ENCODE measurements at places on chromosomes 12 and 14.

GRCh38 chr14:31174433-31174832, 33.2 kb downstream of the HECTD1 start:
- ATAC-seq: no peak

DNA sequence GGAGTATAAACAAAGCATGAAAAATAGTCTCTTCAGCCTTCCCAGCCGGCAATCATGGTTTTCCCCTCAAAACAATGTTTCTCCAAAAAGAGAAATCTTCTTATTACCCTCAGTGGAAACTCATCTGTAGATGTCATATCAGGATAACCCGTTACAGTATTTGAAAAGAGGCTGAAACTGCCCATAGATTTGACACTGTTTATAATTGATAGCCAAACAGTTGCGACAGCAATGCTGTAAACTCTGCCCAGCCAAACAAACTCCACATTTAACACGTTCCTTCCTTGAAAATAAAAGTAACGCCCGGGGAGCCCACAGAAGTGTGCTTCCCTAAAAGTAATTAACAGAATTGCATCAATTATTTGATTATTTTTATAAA, 201.3 kb upstream of the FOXN3 start:
- no peak for ATAC-seq

GRCh38 chr12:104473374-104473983, 16.7 kb downstream of the CHST11 start:
- ATAC-seq: peak; percentile 45

GRCh38 chr12:75439930-75440329, 40.6 kb upstream of the GLIPR1 start:
- ATAC-seq: no peak

- ATAC-seq: no peak
Observed at GRCh38 chr12:159156-159782, 54.7 kb downstream of the SLC6A12 start.

GRCh38 chr14:55332654-55333570, 61.7 kb downstream of the FBXO34 start:
- peak; percentile 33 for ATAC-seq

DNA sequence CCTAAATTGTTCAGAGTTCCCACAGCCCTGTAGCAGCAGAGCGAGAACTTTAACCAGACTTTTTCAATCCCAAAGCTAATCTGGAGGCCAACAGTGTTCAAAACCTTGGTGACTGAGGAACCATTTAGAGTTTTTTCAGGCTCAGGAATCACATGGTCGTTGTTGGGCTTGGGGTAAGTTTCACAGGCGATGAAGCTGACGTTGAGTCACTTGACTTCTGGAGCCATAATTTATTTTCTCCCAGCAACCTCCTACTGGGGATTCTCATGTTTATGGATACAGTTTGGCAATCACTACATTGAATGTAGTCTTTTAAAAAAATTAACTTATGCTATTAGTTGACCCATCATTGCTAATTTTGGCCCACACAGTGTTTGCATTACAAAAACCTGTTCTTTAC, 34.5 kb downstream of the SSPN start:
- no peak for ATAC-seq

DNA sequence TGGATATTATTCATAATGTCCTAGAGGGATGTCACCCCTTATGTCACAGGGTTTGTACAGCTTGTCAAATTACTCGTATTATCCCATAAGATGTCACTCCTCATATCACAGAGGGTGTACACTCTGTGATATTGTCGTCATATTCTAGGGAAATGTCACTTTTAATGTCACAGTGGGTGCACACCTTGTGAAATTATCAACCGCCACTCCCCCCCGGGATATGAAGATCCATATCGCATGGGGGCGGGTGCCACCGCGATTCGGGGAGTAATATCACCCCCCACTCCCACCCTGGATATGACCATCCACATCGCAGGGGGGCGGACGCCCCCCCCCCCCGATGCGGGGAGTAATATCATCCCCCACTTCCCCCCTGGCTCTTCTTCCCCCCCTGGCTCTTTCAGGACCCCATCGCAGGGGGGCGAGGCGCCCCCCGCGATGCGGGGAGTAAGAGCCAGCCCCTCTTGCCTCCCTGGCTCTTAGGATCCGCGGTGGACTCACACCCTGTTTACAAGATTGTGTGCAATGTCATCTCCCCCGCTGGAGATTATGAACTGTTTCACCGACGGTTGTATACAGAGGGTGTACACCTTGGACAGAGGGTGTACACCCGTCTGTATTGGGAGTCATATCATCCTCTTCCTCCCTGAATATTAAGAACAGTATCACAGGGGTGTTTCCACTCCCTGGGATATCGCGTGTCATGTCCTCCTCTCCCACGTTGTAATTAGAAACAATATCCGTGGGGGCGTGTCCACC, 92.8 kb downstream of the FRMD6 start:
- no peak for ATAC-seq

- ATAC-seq: no peak
Observed at GRCh38 chr14:105099778-105100177, 34.5 kb upstream of the GPR132 start.

DNA sequence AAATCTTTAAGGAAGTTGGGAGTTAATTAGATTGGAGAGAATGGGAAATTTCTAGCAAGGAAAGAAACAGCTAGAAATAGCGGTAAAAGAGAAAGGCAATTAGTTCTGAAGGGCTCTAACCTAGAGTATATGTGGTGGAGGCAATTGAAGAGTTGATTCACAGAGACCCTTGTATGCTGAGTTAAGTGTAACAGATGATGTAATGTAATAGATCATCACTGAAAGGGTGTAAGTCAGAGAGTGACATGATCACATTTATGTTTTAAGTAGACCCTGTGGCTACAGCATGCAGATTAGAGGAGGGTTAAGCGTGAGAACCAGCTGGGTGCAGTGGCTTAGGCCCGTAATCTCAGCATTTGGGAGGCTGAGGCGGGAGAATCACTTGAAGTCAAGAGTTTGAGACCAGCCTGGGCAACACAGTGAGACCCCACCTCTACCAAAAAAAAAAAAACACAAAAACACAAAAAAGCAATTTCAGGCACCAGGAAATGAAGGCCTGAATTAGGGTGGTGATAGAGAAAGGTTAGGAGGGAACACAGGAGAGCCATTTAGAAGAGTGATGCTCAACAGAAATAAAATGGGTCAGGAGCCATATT, 3.0 kb downstream of the RBP5 start:
- no peak for ATAC-seq

DNA sequence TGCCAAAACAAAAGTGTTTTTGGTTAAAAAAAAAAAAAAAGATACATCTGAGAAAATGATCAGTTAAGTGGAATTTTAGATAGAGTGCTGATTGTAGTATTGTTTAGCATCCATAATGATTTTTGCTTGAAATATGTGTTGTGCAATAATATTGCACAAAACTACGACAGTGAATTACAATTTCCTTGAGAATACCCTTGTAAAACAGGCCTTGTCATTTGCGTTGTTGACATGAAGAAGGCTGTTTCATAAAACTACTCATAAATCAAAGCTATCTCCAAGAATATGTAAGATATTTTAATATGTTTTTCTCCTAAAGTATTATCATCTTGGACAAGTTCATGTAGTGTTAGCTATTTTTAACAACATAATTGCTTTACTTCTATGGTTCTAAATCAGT, 1077.0 kb downstream of the LRFN5 start:
- no peak for ATAC-seq

DNA sequence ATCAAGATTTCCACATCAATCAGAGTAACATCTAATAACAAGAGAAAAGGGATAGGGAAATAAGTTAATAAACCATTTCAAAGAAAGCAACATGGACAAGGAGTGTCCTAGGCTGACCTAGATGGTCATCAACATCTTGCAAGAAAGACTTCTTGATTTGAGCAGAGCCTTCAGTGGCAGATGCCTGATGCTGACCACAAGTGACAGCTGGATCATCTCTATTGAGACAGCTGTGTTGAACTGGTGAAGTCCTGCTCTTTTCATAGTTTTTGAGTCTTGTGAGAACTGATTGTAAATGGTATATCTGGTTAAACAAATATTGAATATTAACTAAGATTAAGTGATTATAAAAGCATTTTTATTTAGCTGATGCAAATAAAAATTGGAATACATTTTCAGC, 1083.6 kb upstream of the LRFN5 start:
- no peak for ATAC-seq

All from activated CD4-positive, CD25-positive, alpha-beta regulatory T cell treated with anti-CD3 and anti-CD28 coated beads, Interleukin-2, amount 50 U/mL, for 24 hours (primary cell).